ENCODE measurements at places on chromosomes 2 and 18. TPM values are rescaled to one million over a fixed set of nuclear protein-coding genes. Genes with fewer than 3 reads are reported as not detected.

POMC gene
- 2.7 TPM for polyA plus RNA-seq

EFR3B gene
- 0.59 TPM for polyA plus RNA-seq

ANKRD62 gene
- polyA plus RNA-seq, result not detected

NAT8 gene
- polyA plus RNA-seq, result not detected

EPHA4 gene
- 1.3 TPM for polyA plus RNA-seq

LMAN2L gene
- polyA plus RNA-seq, result 24.1 TPM

CDKL4 gene
- polyA plus RNA-seq, result not detected

METTL21A gene
- 30.7 TPM for polyA plus RNA-seq

KCNJ3 gene
- not detected for polyA plus RNA-seq

COX5B gene
- polyA plus RNA-seq, result 1,064 TPM

SALL3 gene
- polyA plus RNA-seq, result not detected

DNA sequence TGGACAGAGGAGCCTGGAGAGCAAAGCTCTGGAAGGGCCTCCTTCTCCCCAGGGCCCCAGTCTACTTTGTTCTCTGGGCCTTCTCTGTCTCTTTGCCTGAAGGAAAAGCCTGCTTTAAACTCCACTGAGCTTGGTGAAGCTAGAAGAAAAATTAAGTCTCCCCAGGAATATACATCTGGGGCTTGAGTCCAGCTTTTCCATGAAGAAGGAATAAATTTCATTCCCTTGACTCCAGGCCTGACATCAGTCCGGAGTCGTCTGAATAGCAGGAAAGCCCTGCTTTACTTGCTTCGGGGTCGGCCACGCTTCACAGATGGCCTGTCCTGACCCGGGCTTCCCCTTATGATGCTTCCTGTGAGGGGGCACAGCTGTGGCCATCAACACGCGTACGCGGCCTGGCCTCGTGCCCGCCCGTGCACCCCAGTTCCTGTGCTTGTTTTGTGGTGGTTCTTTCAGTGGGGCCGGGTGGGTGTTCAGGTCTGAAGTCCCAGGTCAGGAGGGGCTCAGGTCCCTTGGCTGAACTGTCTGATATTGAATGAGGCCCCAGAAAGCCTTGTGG is 73.6 kb downstream of the ACOXL start:
- no peak for DNase-seq

DNA sequence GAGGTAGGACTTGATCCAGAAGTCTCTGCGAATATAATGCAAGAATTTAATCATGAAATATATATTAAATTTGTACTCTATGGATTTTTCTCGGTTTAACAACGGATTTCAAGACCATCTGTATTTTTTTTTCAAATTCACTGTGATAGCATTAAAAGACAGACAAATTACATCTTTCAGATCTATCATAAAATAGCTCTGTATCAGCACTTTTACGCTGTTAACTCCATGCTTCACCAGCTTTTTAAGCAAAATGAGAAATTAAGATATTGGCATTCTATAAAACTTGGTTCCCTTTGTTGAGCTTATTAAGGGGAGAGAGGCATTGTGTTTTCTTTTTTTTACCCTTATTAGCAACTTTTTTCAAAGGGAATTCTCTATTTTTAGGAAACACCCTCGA is 1377.6 kb upstream of the NXPH2 start:
- no peak for DNase-seq

GRCh38 chr2:172090044-172090961 is 5.0 kb downstream of the DLX1 start:
- no peak for DNase-seq

DNA sequence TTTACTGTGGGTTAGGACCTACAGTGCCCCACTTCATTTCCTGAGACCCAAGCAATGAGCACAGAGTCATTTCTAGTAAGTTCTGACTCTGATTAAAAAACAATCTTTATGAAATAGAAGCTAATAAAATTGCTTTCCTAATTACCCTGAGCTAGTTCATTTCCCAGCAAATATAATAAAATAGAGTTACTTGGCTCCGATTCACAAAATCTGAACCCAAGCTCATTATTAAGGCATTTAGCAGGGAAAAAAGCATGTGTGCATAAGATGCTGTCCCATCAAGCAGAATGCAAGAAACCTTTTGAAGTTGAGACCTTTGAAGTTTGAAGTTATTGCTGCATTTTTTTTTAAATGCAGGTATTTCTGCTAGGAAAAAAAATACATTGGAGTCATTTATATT is 629.1 kb downstream of the BCL11A start:
- no peak for DNase-seq

- no peak for DNase-seq
Observed at GRCh38 chr2:221323513-221323912, 248.6 kb downstream of the EPHA4 start.

- no peak for DNase-seq
Observed at GRCh38 chr2:238445409-238446190, 18.9 kb downstream of the ASB1 start.

DNA sequence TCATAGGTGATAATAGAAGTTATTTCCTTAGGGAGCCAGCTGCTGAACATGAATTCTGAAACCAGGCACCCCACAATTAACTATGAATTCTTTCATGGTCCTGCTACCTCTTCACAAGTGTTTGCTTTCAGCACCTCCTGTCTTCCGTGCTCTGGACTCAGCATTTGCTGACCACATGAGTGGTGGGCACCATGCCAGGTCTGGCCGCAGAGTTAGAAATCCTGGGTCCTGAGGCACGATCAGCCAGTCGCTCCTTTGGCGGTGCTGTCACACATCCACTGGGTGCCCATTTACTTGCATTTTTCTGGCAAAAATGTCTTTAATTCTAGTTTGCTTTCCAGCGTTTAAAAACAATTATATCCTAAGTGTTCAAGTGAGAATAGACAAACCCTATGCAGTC is 196.4 kb upstream of the PXDN start:
- no peak for DNase-seq

DNA sequence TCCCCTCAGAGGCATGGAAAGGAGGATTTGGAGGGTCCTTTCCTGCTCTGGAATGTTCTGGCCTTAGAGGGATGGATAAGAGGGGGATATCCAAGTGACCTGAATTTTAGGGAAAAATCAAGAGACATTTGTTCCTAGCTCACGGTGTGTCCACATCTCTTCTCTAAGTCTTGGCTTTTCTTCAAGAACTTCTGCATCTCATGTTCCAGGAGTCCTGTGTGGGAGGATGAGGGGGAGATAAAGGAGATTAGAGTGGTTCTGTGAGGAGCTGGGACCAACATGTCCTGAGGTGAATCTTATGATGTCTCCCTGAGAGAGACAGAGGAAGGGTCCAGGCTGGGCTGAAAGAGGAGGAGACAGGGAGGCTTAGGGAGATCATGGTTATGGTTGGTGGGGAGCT is 11.7 kb downstream of the EMX1 start:
- no peak for DNase-seq

GRCh38 chr2:179444056-179444455 is 179.4 kb upstream of the SESTD1 start:
- no peak for DNase-seq

- DNase-seq, result no peak
Observed at GRCh38 chr2:643334-643733, 33.9 kb downstream of the TMEM18 start.

- DNase-seq, result no peak
Observed at GRCh38 chr2:32168513-32168912, 2.8 kb downstream of the SLC30A6 start.

GRCh38 chr2:111227716-111228141 is 107.0 kb downstream of the BCL2L11 start:
- no peak for DNase-seq

- no peak for DNase-seq
Observed at GRCh38 chr18:10444314-10445006, 10.0 kb upstream of the APCDD1 start.

DNA sequence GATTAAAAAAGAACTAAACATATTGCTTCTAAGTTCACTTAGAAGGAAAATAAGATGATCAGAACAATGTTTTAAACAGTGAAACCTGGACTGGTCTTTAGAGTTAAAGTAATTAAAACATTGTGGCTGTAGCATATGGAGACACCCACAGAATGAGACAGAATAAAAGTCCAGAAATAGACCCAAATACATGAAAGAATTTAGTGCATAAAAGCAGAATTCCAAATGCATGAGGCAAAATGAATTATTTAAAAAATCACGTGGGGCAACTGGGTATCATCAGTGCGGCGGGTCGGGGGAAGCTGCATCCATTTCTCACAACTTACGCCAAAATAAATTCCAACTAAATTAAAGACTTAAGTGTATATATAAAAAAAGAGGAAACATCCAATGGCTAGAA is 12.1 kb downstream of the RNF149 start:
- DNase-seq, result no peak

DNA sequence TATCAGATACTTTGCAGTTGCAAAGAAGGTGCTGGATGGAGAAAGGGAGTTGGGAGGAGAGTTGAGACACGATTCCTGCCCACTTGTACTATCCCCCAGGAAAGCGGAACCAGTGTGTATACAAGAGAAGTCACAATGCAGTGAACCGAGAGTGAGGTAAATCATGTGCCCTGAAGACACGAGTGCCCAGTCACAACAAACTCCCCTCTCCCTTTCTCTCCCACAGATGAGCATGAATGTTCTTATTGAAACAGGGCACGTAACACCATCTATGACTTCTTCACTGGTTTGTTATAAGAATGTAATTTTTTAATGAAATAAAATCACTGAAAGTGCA is 155.7 kb downstream of the IRS1 start:
- no peak for DNase-seq

DNA sequence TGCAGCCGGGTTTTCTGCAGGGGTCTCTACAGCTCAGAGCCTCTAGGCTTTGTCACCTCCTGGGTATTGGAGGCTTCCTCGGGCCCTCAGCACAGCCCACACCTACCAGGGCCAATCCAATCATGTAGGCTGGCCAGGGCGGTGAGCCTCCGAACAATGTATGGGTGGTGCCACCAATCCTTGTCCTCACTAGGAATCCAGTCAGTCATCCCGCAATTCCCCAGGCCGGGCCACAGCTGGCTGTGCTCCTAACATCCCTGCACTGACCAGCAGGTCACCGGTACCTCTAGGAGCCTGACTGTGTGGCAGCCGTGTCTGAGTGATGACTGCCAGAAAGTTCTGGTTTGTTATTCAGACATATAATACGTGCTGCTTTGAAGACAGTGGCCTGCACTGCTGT is 129.4 kb downstream of the SH3RF3 start:
- no peak for DNase-seq

GRCh38 chr18:13658436-13659204 is 67.7 kb downstream of the FAM210A start:
- no peak for DNase-seq

- DNase-seq, result peak; percentile 61
Observed at GRCh38 chr18:26655525-26656430, 107.4 kb upstream of the KCTD1 start.

DNA sequence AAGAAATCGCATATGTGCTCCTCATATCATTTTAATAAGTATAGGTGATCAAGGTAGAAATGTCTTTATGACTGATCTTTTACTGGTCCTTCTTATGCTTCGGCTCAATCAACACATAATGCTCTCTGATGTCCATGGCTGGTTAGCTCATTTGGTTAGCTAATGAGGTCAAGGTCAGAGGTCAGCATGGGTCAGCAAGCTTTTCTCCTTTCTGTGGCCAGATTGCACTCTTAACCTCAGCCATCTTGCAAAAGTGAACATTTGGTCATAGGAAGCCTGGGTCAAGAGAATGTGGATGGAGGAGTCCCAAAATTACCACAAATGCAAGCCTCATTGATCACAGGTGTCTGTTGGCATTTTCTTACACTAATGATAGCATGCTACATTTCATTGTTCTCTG is 35.4 kb upstream of the DARS1 start:
- DNase-seq, result no peak

- no peak for DNase-seq
Observed at GRCh38 chr2:9029721-9030120, 26.2 kb upstream of the MBOAT2 start.

Measured in psoas muscle (tissue), 8 donors.